ENCODE measurements at places on chromosomes 5 and 9. TPM values are rescaled to one million over a fixed set of nuclear protein-coding genes. Genes with fewer than 3 reads are reported as not detected.

DNA sequence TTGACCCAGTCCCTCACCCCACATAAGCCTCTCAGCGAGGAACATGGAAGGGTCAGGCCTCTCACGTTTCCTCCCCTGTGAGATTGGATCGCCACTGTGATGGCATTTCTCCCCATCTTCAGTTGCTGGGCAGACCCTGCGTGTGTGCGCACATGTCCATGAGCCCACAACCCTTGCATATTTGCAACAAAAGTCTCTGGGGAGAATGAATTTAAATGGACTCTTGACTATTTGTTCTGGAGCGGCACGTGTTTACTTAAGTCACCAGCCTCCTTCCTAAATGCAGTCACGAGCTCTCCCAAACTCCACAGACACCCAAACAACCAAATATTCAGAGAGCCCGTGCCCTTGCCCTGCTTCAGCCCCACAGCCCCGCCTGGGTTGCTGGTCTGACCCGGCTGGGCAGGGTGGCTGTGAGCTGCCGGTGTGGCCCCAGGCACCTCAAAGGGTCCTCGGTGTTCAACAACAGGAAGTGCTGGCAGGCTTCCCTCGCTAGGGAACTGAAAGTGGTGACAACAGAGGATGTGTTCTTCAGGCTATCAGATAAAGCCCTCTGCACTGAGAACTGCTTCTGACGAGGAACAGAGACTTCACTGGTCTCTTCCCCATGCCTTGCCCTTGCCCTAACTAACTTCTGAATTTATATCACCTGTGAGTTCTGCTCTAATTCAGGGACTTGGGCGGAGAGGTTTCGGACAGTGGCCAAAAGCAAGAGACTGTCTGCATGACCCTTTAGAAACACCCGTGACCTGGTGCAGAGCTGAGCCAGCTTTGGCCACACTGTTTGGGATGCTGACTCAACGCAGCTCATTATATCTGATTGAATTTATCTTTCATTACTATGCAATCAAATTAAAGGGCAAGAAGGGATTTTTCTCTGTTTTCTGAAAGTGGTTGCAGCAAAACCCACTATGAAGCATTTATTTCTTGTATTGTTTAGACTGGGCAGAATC is 19.2 kb upstream of the CD180 start:
- DNase-seq, result peak; percentile 39

GRCh38 chr9:34663303-34663605 is 797 bp upstream of the CCL27 start:
- DNase-seq, result no peak

Gene PDE8B
- 0.27 TPM for total RNA-seq

GRCh38 chr5:71695071-71695470 is 24.0 kb upstream of the CARTPT start:
- no peak for DNase-seq

Gene KLF4
- total RNA-seq, result 26.7 TPM

Gene KIAA0825
- total RNA-seq, result 2.2 TPM

DNA sequence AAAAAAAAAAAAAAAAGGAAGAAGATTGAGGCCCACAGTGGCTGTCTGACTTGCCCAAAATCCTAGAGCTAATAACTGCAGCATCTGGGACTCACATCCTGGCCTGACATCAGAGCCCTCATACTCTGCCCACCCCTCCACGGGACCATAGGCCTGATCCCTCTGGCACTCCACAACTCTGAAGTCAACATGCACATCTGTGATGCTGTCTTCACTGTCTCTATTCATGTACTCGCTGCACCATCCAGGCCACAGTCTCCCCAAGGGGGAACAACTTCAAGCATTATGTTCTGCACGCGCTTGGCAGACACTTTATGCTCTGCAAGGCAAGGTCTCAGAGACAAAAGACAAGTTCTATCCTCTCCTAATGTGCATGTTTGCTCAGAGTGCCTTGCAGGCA is 158.2 kb downstream of the SPOCK1 start:
- no peak for DNase-seq

GRCh38 chr9:129476821-129477611 is 143.9 kb downstream of the C9orf50 start:
- DNase-seq, result no peak

DNA sequence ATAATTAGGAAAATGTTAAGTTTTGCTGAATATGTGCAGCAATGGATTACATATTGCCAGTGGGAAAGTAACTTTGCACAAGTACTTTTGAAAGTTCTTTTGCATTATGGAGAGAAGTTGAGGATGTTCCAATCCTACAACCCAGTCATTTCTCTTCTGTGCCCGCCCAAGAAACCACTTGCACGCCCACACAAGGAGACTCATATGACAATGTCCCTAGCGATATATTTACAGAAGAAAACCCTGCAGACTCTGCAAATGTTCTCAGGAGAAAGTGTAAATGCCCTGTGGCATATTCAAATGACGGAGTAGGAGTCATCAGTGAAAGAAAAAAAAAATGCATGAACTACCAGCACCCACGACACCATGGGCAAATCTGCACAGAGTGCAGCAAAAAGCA is 356.5 kb downstream of the CTNND2 start:
- DNase-seq, result no peak

DNA sequence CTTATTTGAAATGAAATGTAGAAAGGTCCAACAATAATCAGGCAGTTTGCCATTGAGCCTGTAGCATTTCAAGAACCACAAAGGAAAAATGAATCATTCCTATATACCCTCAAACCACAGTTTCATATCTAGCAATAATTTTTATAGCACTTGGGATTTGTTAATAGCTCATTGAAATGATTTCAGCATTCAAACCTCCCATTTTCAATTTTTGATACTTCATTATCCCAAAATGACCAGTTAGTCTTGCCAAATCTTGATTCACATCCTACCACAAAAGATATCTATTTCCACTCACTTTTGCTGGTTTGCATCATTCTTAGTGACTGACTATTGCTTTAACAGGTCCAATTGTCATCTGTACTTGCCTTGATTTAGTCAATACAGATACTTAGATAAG is 790.1 kb downstream of the TLE1 start:
- no peak for DNase-seq

GRCh38 chr9:82761027-82761426 is 301.9 kb downstream of the RASEF start:
- DNase-seq, result no peak

Gene ADAMTS12
- not detected for total RNA-seq

Gene SLC36A2
- total RNA-seq, result under 0.01 TPM

DNA sequence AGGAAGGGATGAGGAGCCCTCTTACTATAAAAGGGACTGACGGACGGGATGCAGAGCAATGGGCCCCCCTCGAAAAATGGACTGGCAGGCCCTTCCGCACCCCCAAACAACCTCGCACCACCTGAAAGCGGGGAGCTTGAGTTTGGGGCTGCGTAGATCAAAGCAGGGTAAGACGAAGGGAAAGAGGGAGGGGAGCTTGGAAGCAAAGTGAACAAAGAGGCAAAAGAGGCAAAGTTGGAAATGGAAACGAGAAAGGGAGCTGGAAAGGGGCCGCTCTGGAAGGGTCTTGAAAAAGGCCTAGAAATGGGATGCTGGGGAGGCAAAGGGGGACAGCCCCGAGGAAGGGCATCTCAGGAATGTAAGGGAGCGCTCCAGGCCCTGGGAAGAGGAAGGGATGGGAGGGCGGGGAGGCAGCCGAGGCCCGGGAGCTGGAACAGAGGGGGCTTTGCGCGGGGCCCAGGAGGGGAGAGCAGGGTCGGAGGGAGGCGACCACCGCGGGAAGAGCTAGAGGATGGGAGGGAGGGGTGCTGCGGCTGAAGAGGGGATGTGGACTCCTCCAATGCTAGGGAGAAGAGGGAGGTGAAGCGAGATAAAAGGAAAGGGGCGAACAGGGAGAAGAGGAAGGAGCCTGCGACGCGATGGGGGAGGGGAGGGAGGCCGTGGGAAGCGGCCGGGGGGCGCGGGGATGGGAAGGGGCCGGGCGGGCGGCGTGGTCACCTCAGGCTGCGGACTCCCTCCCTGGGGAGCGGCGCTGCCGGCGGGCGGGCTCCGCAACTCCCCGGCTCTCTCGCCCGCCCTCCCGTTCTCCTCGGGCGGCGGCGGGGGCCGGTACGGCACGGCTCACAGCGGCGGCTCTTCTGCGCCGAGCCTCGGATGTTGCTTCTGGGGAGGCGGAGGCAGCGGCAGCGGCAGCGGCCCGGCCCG is 577 bp downstream of the RNF145 start:
- DNase-seq, result peak; percentile 18

Gene NAIP
- 9.7 TPM for total RNA-seq

- DNase-seq, result no peak
Measured at GRCh38 chr5:73393611-73394489, 54.7 kb downstream of the FOXD1 start.

Gene PCDHB10
- under 0.01 TPM for total RNA-seq

DNA sequence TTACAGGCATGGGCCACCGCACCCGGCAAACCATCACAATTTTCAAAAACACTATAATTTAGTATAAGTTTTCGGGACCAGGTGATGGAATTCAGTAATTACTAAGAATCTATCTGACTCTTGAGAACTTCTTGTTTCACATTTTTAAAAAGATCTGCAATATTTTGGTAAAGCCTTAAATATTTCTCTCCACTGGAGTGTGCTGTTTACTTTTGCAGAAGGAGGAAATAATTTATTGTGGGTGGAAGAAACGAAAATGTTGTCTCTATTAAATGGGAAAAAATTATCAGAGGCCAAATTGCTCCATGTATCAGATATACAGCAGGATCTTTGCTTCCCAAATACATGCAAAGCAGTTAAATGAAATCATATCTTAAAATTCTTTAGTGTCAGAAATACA is 566.8 kb upstream of the CYLC2 start:
- DNase-seq, result no peak

All from hematopoietic multipotent progenitor cell (in vitro differentiated cells).